ENCODE measurements at places on chromosomes 7 and 10.

- no peaks in the 10 kb centered on the region for H3K4me1 ChIP-seq
- no peak overlapping the region for H3K27ac ChIP-seq
- no peaks in the 10 kb centered on the region for H3K36me3 ChIP-seq
- DNase-seq: no peak
- H3K27me3 ChIP-seq: no peaks in the 10 kb centered on the region
Observed at GRCh38 chr7:152862856-152863255, 103.3 kb downstream of the ACTR3B start.

- peaks cover 42% of the 10 kb centered on the region for H3K4me1 ChIP-seq
- H3K4me3 ChIP-seq: no peak overlapping the region
- no peak for DNase-seq
Observed at GRCh38 chr10:62048470-62048869, 147.0 kb downstream of the ARID5B start.

DNA sequence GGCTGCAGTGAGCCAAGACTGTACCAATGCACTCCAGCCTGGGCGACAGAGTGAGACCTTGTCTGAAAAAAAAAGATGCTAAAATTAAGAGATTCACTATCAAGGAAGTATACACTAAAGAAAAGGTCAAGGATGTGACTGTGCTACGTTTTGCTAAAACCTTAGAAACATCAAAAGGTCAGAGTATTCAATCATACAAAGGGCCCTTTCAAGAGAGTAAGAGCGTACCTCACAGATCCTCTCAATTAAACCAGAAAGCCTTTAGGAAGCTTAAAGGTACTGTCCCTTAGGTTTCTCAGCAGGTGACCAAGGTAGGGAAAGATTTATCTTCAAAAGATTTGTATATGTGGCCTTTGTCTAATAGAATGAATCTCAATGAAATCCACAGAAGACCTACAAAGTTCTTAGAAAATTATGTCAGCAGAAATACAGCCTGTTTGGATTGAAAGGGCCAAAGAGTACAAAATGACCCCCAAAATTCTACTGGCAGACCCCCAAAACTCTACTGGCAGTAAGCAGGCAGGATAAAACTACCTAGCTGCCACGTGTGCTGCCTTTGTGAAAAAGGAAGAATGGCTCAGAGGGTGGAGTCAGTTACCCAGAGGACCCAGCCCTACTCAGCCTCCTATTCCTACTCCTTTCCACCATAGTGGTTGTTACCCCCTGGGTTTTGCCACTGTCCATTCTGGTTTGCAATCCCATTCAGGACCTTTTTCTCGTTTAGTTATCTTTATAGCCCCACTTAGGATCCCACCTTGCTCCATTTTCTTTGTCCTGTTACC is 36.7 kb downstream of the ARHGAP19 start:
- DNase-seq: no peak
- no peaks in the 10 kb centered on the region for H3K4me1 ChIP-seq
- no peaks in the 10 kb centered on the region for H3K27me3 ChIP-seq
- H3K27ac ChIP-seq: peak overlapping the region; percentile 45
- no peaks in the 10 kb centered on the region for H3K36me3 ChIP-seq

DNA sequence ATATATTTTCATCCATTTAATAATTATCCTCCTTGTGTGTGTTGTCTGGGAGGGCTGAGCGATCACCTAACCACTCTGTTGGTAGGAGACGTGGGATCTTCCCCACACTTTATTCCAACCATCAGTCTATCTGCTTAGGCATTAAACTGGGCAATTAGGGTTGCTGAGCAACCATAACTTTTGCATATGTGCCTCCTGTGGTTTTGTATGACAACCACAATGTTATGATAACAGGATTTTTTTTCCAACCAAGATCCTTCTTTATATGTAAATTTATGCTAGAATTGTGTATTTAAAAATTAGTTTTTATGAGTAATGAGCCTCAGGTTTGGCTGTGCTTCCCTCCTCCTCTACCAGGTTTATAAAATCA is 495.0 kb upstream of the MGMT start:
- DNase-seq: no peak
- no peak overlapping the region for H3K4me3 ChIP-seq
- no peak overlapping the region for H3K27ac ChIP-seq
- no peaks in the 10 kb centered on the region for H3K36me3 ChIP-seq
- H3K27me3 ChIP-seq: no peaks in the 10 kb centered on the region

- no peaks in the 10 kb centered on the region for H3K27me3 ChIP-seq
- no peak for DNase-seq
- H3K36me3 ChIP-seq: no peaks in the 10 kb centered on the region
- H3K27ac ChIP-seq: no peak overlapping the region
Observed at GRCh38 chr10:116029826-116030225, 243.2 kb downstream of the GFRA1 start.

DNA sequence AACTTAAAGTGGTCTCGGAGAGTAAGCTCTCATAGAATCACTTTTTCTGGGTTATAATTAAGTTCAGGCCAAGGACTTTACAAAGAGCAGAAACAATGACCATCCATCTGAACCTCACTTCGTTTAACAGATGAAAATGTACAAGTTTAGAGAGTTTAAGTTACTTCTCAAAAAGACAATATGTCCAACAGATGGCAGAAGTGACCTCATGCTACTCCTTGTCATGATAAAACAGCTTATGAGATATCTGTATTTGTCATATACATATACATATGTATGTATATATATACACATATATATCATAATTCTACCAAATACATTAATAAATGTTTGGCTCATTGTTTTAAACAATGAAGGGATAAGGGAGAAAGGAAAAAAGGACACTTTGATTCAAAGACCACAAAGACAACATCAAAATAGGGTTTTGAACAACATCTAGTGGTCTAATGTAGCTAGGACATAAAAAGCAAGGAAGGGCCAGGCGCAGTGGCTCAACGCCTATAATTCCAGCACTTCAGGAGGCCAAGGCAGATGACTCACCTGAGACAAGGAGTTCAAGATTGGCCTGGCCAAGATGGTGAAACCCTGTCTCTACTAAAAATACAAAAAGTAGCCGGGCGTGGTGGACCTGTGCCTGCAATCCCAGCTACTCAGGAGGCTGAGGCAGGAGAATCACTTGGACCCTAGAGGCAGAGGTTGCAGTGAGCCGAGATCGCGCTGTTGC is 17.8 kb downstream of the NAPEPLD start:
- no peak overlapping the region for H3K4me3 ChIP-seq
- peaks cover 7% of the 10 kb centered on the region for H3K36me3 ChIP-seq
- H3K27me3 ChIP-seq: no peaks in the 10 kb centered on the region
- peaks cover 20% of the 10 kb centered on the region for H3K4me1 ChIP-seq
- no peak overlapping the region for H3K27ac ChIP-seq

GRCh38 chr7:73879977-73880681 is 19.2 kb downstream of the TMEM270 start:
- peak; percentile 28 for DNase-seq
- no peaks in the 10 kb centered on the region for H3K27me3 ChIP-seq
- H3K4me3 ChIP-seq: no peak overlapping the region
- peaks cover 28% of the 10 kb centered on the region for H3K4me1 ChIP-seq
- no peaks in the 10 kb centered on the region for H3K36me3 ChIP-seq

DNA sequence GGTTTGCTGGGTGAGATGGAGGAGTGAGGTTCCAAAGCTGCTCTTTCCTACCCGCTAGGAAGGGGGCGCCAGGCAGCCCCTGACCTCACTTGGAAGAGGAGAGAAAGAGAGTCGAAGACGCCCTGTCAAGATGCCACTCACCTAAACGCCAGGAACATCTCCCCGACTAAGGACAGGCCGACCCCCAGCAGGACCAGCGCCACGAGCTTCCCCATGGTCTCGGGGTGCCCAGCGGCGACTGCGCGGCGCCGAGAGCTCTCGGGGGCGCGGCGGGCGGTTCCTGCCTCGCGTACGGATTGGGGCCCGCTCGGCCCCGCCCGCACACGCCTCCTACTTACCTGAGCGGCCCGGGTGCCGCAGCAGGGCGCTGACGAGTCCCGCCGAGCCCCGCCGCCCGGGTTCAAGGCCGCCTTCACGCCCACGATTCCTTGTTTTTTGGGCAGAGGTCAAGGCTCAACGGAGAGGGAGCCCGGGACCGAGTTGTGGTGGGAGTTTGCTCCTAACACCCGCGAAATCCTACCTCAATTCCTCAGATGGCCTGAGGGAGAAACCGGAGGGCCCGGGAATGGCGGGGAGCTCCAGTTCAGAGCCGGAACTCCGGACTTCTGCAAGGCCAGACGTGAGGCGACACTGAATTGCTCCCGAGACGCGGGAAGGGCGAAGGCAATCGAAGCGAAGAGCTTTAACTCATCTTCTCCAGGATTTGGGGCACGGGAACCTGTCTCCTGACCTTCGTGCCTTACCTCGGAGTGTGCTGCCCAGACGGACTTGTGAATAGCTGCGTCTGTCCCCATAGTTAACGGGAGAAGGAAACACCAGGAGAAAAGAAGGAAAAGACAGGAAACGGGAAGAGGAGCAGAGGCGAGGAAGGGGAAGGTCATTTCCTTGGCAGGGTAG is at the start of gene PON3:
Gene PON3, minus strand, starts transcription at position 240 of the 897 bp plus-strand sequence. Its CDS starts 25 bp downstream, at position 215.
- peak within 1 kb of the TSS; percentile 34 for H3K4me3 ChIP-seq
- H3K27me3 ChIP-seq: no peaks in the 10 kb centered on the region
- H3K36me3 ChIP-seq: no peaks in the 10 kb centered on the region
- DNase-seq: peak; percentile 49

GRCh38 chr10:31484431-31485135 is 165.6 kb downstream of the ZEB1 start:
- H3K27ac ChIP-seq: no peak overlapping the region
- no peak overlapping the region for H3K4me3 ChIP-seq
- no peaks in the 10 kb centered on the region for H3K36me3 ChIP-seq
- no peak for DNase-seq
- H3K27me3 ChIP-seq: no peaks in the 10 kb centered on the region
- H3K4me1 ChIP-seq: no peaks in the 10 kb centered on the region

- no peaks in the 10 kb centered on the region for H3K4me1 ChIP-seq
- H3K27ac ChIP-seq: no peak overlapping the region
- no peak for DNase-seq
- H3K4me3 ChIP-seq: no peak overlapping the region
Observed at GRCh38 chr7:43553999-43554398, 28.9 kb upstream of the STK17A start.

DNA sequence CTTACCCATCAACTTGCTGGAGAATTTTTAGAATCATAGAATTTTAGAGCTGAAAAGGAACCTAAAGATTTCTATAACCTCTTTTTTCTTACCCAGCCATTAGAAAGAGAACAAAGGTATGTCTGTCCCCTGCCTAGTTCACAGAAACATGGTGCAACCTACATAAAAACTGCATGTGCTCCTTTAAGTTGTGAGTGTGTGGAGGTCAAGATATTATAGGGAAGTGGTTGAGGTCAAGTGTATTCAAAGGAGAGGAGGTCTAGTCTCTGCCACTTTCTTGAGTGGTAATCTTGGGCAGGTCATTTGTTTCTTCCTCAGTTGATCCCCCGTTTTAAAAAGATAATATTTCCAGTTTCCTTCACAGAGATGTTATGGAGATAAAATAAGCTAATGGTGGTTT is 6.4 kb downstream of the UBTD1 start:
- no peaks in the 10 kb centered on the region for H3K27me3 ChIP-seq
- H3K36me3 ChIP-seq: no peaks in the 10 kb centered on the region
- DNase-seq: no peak
- peaks cover 1% of the 10 kb centered on the region for H3K4me1 ChIP-seq
- no peak overlapping the region for H3K27ac ChIP-seq

DNA sequence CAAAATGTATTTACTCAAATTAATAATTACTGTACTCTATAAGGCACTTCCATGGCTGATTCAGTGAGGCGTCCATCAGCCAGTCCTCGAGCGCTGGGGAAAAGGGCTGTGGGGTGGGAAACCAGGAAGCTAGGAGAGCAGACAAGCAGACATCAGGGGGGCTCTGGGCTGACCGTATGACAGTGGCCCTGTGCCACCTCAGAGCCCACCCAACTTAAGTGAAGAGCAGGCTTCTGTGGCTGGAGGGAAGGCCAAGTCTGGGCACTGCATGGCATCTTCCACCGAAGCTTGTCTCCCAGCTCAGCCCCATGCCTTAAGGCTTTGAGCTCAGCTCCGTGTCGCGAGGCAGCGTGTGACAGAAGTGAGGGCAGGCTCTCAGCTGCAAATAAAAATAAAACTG is 464.5 kb upstream of the ZMIZ1 start:
- no peak for DNase-seq
- no peaks in the 10 kb centered on the region for H3K36me3 ChIP-seq
- no peak overlapping the region for H3K4me3 ChIP-seq
- H3K4me1 ChIP-seq: peaks cover 9% of the 10 kb centered on the region
- no peak overlapping the region for H3K27ac ChIP-seq

- DNase-seq: no peak
- H3K4me3 ChIP-seq: no peak overlapping the region
Observed at GRCh38 chr7:121530227-121531174, 134.4 kb upstream of the FAM3C start.

GRCh38 chr10:12504176-12504575 is 154.8 kb downstream of the CAMK1D start:
- H3K36me3 ChIP-seq: no peaks in the 10 kb centered on the region
- no peaks in the 10 kb centered on the region for H3K27me3 ChIP-seq
- peaks cover 29% of the 10 kb centered on the region for H3K4me1 ChIP-seq
- no peak overlapping the region for H3K27ac ChIP-seq

DNA sequence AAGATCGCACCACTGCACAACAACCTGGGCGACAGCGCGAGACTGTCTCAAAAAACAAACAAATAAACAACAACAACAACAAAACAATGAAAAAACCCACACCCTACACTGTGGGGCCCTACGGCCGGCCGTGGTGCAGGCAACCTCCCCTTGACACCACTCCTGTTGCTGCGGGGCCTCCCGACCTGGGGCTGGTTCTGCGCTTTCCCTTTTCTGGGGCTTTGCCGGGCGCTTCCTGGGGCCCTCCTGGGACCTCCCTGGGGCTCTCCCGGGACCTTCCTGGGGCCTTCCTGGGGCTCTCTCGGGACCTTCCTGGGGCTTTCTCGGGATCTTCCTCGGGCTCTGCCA is 46.6 kb downstream of the INSIG1 start:
- no peaks in the 10 kb centered on the region for H3K36me3 ChIP-seq
- no peaks in the 10 kb centered on the region for H3K27me3 ChIP-seq
- no peak overlapping the region for H3K4me3 ChIP-seq
- DNase-seq: no peak

DNA sequence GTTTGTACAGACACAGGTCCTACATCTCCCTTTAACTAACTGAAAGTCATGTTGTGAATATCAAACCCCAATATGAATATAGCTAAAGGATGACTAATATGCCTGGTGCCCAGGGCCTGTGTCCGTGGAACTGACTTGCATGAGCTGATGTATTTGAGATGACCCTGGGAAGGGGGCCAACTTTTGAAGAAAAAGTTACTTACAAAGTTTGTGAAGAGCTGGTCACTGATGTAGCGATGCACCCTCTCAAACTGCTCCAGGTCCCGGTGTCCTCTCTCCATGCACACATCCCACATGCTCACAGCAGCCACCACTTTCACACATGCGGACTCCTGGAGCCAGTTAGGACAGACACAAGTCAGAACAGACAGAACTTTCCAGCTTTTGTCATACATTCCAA is 106.2 kb downstream of the ABCC2 start:
- peaks cover 14% of the 10 kb centered on the region for H3K36me3 ChIP-seq
- H3K4me3 ChIP-seq: no peak overlapping the region
- no peaks in the 10 kb centered on the region for H3K27me3 ChIP-seq
- no peak overlapping the region for H3K27ac ChIP-seq
- no peaks in the 10 kb centered on the region for H3K4me1 ChIP-seq
- DNase-seq: no peak

All from thyroid gland (tissue), 4 donors.